Stimulated activated CD4-positive, alpha-beta T cell treated with anti-CD3 and anti-CD28 coated beads, TNF-alpha, amount 100 ng/mL, for 24 hours (primary cell): ENCODE measurements at places on chromosomes 4 and X.

GRCh38 chrX:108359806-108360602, 78.2 kb downstream of the COL4A6 start:
- no peak for DNase-seq

GRCh38 chr4:90159193-90159592, 32.0 kb downstream of the CCSER1 start:
- DNase-seq, result no peak

DNA sequence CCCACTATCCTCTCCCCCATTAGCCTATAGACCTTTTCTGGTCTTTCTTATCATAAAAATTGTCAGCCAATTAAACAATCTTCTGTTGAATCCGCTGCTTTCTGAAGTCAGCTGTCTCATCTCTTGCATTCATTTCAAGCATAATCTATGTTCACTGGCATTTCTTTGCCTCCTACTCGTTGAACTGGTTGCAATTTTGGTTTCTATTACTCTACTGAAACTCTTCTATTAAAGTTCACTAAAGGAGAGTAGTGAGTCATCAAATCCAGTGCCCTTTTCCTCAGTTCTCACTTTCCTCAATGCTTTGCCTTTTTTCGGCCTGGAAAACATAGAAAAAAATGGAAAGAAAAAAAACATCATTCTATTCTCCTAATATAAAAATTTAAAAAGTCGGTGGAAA, 23.9 kb upstream of the CXCL13 start:
- DNase-seq, result no peak

DNA sequence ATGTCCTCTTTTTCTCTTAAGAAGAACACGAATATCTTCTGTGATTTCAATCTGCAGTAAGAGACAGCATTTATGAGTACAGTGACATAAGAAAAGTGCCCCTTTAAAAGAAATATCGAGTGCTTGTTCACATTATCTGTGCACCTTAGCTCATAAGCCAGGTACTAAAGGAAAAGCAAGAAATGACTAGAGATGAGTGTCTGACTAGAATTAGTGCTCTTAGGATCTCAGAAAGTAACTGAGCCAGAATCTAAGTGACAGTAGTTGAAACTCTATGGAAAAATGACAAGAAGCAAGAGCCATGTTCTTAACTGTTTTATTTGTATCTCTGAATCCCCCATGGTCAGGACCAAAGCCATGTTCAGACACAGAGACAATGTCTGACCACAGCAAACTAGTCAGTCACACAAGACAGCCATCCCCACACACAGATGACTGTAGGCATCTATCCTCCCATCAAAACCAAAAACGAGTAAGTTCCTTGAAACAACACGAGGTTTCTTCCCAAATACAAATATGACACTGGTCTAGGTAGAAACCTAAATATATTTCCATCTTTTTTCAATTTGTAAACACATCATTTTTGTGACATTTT, 36.8 kb downstream of the ACSL4 start:
- DNase-seq, result no peak
